NCI-H2029 (cell line): ENCODE measurements at places on chromosomes 7 and 10.

DNA sequence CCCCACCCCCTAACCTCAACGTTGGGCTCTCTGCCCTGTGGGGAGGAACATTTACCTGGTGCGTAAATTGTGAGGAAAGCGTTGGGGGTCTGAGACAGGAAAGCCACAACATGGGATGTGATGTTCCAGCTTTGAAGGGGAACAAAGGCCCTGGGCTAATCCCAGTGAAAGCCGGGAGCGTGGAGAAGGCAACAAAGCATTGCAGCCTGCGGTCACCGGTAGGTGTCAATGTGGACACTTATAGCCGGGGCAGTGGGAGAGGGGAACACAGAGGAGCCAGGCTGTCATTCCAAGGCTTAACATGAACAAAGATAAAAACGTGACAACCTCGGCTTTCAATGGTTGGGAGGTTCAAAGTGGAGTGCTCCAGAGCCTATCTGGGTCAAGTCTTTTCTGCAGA, 12.7 kb downstream of the PTF1A start:
- no peak for DNase-seq

DNA sequence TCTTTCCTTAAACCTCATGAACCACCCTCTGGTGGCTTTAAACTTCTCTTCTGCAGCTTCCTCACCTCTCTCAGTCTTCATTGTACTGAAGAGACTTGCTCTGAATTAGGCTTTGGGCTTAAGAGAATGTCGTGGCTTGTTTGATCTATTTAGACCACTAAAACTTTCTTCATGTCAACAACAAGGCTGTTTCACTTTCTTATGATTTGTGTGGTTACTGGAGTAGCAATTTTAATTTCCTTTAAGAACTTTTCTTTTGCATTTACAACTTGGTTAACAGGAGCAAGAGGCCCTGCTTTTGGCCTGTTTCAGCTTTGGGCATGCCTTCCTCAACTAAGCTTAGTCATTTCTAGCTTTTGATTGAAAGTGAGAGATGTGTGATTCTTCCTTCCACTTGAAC, 38.1 kb upstream of the CDHR3 start:
- no peak for DNase-seq

DNA sequence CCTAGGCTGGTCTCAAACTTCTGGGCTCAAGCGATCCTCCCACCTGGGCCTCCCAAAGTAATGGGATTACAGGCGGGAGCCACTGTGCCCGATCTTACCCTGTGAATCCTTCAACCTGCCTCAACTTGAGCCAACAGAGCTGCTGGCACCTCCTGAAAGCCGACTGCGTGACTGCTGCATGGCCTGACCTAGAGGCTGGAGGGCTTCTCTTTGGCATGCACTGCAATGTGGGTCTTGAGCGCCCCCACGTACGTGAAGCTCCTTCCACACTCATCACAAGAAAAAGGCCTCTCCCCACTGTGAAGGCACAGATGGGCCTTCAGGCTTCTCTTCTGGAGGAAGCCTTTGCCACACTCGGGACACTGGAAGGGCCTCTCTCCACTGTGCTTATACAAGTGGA, 12.9 kb upstream of the ZNF786 start:
- DNase-seq, result no peak

GRCh38 chr7:135678612-135679575, 16.6 kb downstream of the STMP1 start:
- peak; percentile 43 for DNase-seq
